ENCODE measurements at places on chromosomes 3 and 15.

GRCh38 chr15:66773129-66773873, 71.3 kb downstream of the SMAD6 start:
- DNase-seq: no peak

GRCh38 chr3:36540888-36541518, 160.7 kb downstream of the STAC start:
- no peak for DNase-seq

DNA sequence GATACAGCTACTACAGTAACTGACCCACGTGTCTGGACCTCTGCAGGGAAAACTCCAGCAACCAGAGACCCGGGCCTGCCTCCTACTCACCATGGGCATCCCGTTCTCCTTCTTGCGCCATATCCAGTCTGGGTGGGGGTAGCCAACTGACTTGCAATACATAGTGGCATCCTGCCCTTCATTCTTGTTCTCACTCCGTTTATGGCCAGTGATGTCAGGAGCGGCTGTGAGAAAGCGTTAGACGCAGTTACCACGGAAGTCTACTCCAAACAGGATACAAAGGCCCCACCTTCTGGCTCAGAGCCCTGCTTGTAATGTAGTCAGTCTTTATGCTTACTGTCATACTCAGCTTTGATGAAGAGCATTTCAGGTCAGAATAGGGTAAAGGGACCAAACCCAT, 59.6 kb downstream of the NPTN start:
- DNase-seq: no peak

GRCh38 chr3:57060089-57060821, at the start of gene SPATA12:
SPATA12 (plus strand) TSS chr3:57060664; CDS start chr3:57073695, 13,031 bp downstream.
- DNase-seq: no peak

GRCh38 chr3:81910244-81910852, 148.9 kb upstream of the GBE1 start:
- no peak for DNase-seq

GRCh38 chr15:100784493-100785180, 95.0 kb upstream of the ALDH1A3 start:
- no peak for DNase-seq

DNA sequence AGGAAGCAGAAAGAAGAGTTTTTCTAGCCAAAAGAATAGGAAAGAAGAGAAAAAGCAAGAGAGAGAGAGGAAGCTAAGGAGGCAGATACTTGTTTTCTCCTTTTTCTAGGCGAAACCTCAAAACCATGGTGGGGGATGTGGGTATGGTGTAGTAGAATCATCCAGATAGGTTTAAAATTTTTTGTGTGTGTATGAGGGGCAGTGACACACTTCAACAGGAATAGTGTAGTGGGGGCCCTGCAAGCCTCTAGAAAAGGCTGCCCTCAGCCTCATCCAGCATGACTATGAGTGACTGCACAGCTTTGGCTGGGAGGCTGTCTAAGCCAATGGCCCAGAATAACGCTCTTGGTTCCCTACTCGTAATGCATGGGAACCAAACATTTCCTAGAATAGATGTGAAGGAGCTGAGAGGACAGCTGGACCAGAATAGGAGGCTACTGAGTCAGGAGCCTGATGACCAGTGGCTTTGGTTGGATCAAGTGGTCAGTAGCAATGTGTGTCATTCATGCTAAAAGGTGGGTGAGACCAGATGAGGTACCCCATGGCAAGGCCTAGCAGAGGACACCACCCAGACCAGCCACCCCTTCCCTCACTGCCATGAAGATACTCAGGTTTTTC, 24.4 kb downstream of the MOBP start:
- DNase-seq: no peak

- no peak for DNase-seq
Observed at GRCh38 chr15:64001148-64001547, 45.1 kb downstream of the DAPK2 start.

DNA sequence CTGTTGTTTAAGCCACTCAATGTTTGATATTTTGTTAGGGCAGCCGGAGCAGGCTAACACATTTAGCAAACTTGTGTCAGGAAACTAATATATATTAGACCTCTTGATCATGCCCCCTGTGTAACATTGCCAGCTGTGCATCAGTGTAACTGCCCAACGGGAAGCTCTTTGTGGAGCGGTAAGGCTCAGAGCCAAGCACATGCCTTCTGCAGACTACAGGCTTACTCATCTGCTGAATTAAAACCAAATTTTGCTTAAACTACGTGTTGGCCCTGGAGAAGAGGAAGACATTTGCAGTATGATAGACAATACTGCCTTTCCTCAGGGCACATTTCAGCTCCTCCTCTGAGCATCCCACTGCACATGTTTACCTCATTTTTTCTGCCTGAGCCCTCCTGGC, 50.5 kb upstream of the KCNMB2 start:
- no peak for DNase-seq

DNA sequence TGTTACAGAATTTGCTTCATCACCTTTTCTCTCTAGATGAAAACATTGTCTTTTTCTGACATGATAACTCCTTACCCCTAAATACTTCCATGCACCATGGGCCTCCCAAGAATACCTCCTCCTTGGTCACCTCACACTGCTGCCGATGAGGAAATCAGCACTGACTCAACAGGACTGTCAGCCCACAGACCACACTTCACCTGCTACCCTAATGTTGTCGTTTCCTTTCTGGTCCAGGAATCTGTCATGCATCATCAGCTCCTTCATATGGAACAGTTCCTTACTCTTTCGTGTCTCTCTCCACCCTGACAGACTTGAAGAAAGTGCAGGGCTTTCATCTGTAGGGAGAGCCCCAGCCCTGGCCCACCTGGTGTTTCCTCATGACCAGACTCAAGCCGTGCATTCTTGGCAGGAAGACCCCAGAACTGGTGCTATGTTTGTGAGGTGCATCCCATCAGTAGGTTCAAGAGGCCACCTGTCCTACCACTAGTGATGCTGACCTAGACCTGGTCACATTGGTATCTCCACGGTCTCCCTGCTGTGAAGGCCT, 41.1 kb upstream of the PLXNA1 start:
- no peak for DNase-seq

- DNase-seq: no peak
Observed at GRCh38 chr3:193701953-193702635, 109.1 kb downstream of the OPA1 start.

DNA sequence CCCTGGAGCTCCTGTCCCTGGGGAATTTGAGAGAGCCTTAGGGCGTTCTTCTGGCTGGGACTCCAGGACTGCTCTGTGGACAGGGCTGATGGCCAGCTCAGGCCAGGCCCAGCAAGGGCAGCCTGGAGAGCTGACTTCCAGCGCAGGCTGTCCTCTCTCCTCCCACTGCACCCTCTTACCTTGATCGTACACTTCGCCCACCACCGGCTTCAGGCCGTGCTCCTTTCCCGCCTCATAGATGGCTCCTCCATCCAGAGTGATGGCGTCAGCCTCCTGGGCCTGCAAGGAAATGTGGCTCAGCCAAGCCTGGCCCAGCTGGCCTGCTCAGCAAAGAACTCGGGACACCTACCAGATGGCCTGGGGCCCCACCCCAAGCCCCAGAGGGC, 3.1 kb downstream of the MELTF start:
- no peak for DNase-seq

GRCh38 chr3:135788978-135789377, 176.6 kb upstream of the PPP2R3A start:
- no peak for DNase-seq

DNA sequence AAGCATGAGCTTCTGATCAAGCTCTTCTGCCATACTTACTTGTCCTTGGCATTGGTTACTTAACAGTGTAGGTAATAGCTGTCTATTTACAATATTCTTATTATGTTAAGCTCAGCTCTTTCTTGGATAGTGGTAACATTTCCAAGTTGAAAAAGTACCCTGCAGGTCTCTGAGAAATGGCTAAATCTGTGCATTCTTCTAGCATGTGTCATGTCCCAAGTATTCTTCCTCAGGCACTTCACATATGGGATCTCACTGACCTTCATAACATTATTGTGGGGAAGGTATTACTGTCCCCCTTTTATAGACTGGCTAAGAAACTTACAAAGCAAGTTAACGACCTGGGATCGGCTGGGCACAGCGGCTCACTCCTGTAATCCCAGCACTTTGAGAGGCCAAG, 236.1 kb downstream of the RORA start:
- no peak for DNase-seq

DNA sequence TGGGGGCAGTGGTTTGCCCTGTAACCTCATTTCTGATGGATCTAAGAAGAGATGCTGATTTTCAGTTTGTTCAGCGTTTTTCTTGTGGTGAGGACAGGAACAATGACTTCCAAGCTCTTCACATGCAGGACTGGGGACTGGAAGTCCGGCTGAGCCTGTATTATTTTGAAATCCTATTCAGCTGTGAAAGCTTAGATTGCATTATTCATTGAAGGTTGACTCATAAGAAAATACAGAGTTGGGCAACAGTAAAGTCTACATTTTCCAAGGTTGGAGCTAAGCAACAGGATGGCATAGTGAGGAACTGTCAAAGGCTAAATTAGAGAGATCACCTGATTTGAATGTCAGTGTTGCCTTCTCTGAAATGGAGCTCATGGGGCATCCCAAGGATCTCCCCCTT, 230.9 kb upstream of the FEZF2 start:
- no peak for DNase-seq

All from stimulated activated CD8-positive, alpha-beta memory T cell treated with anti-CD3 and anti-CD28 coated beads, Interleukin-7, amount 100 ng/mL, for 48 hours (primary cell).